ENCODE measurements at places on chromosomes 1 and 21.

DNA sequence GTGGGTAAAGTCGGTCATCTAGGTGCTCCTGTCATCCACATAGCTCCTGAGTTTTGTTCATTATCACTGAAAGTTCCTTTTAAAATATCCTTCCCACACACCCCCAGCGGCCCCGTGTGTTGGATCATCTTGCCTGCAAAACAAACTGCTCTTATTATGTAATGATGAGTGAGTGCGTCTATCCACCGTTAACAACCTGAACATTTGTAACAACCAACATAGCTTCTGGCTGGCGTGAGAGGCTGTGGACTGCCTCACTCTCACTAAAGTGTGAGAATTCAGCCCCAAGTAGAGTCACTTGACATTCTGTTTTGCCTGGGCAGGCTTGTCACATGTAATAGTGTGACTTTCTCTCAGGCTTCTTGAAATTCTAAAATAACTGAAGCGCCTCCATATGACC, 14.5 kb upstream of the KCNA2 start:
- no peak for DNase-seq

DNA sequence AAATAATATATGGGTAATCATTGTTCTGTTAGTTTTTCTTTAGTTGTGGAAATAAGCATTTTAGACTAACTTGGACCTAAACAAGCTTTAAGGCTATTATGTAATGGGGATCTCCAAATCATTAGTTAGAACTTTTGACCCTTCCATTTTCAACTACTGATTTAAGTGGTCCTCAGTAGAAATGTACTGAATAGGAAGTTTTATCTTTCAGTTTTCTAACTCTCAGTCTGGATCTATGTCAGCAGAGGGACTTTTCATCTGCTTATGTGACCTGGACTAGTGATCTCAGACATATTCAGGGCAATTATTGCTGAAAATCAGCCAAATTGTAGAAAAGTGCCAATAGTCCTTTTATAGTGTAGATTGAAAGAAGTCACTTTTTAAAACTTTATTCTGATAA, 56.0 kb downstream of the SASS6 start:
- no peak for DNase-seq

- no peak for DNase-seq
These were observed 14.4 kb downstream of the CD34 start for GRCh38 chr1:207896547-207896946.

GRCh38 chr21:34815831-34816705, 147.3 kb downstream of the CLIC6 start:
- DNase-seq = no peak

GRCh38 chr1:188218289-188218688, 1389.5 kb downstream of the PLA2G4A start:
- DNase-seq = no peak

DNA sequence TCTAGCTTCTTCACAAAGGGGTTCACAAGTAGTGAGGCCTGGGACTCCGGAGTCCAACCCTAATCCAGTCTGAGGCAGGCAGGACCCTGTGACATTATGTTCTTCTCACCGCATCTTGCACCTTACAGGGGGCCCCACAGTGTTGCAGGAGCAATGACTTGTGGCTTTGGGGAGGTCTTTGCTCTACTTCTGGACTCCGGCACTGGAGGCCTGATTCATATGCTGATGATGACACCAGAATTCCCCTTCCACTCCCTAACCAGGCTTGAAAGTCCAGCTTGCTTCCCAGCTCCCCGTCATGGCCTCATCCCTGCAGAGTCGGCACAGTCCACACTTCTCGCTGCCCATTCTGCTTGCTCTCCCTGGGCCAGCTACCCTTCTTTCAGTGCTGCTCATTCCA, 96.3 kb upstream of the SLC44A3 start:
- DNase-seq = no peak

DNA sequence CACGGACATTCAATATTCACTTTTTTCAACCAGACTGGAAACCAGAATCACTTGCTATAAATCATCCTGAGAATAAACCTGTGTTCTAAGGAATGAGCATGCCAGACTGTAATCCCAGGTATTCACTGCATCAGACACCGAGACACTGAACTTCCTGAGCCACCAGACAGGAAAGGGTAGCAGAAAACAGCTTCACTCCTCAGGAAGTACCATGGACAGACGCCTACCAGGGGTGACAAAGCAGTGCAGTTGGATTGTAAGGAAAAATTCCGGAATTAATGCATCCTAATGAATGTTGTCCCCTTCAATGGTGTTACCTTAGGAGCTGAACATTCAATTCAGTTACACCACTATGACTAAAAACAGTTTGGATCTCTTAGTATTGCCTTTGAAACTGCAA, 156.1 kb downstream of the PIGK start:
- DNase-seq = no peak

DNA sequence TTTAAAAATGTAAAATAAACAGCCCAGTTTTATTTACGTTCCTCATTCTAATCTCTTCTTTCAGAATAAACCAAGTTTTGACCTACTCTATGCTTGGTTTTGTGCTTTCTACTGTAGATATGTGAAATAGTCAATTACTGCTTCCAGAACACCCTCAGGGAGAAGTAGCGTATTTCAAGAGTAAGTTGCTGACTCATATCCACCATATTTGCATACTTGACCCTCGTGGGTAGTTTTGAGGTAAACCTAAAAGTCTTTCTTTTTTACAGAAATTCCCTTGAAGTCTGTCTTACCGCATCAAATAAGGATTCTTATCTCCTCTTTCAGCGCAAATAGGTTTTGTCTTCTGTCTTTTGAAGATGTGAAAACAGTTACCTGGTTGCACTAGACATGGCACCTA, 1.4 kb upstream of the OR2L3 start:
- no peak for DNase-seq

GRCh38 chr1:3955196-3955772, 55.2 kb upstream of the C1orf174 start:
- DNase-seq = no peak

DNA sequence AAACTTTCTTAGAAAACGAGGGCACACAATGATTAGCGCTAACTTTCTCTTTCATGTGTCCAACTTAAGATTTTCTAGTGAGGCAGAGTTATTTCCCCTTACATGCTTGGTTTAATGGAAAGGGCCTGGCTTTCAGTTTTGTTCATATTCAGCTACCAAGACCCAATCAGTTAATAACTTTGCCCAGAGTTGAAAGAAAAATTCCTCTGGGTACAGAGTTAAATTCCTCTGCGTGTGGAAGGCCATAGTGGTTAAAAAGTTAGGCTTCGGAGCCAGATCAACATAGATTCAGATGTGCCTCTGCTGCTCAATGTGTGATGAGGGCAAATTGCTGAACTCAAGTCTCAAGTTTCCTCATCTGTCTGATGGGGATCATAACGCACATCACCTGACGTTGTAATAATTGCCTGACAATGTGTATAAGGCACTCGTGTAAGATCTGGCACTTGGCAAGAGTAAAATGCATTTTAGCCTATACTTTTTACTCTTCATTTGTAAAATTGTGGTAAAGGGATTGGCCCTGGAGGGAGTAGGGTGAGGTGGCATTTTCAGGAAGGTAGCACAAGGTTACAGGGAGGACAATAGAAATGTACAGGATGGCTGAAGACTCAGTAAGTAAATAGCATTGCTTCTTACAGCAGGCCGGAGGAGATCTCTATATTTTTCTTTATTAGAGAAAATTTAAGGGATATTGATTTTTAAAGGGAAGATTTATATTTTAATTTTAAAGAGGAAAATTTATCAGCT, 103.4 kb downstream of the ROR1 start:
- no peak for DNase-seq

DNA sequence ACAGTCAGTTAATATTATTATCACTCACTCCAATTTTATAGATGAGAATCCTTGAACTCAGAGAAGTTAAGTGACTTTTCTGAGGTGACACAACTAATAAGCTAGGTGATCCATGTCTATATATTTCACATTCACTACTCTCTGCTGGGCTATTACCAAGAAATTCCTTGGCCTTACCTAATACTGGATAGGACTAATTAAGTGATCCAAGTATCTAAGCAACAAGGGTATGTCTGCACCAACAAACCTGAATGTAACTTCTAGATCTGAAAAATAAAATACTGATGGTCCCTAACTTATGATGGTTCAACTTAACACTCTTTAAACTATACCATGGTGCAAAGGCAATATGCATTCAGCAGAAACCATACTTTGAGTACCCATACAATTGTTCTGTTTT, 14.8 kb upstream of the CASQ2 start:
- DNase-seq = no peak

DNA sequence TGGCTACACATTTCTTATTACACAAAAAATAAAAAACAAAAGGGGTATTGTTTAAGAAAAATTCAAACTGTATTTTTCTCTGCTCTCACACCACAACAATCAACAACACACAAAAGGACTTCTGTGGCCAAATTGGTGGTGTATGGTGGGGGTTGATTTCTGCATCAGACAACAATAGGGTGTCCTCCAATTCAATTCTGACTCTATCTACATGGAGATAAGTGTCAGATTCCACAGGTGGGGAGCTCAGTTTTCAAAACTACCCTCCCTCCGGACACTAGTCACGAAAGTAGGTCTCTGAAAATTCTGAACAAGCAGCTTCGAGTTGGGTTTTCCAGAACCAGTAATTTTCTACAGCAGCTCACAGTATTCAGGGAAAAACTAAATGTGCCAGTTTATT, 744.9 kb upstream of the NCAM2 start:
- DNase-seq = no peak

DNA sequence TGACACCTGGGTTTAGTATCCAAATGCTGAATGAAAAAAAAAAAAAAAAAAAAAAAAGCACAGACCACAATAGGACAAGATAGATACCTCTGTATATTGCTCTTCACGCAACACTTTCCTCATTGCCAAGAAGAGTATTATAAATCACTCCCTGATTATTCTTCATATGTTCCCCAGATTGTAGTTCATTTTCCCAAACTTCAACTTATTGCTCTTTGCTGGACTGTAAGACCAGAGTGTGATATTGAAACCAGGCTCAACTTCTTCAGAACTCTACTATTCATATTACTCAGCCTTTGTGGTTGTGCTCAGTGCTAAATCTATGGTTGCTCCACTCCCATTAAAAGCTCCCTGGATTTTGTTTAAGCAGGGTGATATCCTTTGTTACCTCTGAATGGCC, 180.4 kb downstream of the NTMT2 start:
- no peak for DNase-seq

Measured in activated T-cell treated with anti-CD3 and anti-CD28 coated beads, Interleukin-2, amount 50 U/mL, for 1 hour (primary cell).